ENCODE measurements at places on chromosomes 6 and 20.

DNA sequence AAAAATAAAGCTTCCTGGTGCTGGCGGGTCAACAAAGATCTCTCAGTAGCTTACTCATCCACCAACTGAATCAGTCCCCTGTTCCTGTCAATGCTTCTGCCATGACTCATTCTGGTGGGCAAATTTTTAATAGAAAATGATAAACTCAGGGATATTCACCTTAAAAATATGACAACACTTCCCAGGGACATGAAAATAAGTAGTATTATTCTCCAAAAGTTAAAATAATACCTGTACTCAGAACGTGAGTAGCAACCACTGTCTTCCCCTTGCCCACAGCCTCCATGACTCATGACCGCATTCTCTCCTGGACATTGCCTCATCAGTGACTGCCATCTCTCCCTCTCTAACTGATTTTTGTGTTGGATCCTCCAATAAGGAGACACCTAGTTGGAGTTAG lies 552.3 kb downstream of the KIF16B start:
- DNase-seq: no peak

GRCh38 chr20:38156888-38157634 lies 8.0 kb downstream of the TGM2 start:
- no peak for DNase-seq

- no peak for DNase-seq
These were observed 57.2 kb downstream of the SHLD1 start for GRCh38 chr20:5807431-5807830.

DNA sequence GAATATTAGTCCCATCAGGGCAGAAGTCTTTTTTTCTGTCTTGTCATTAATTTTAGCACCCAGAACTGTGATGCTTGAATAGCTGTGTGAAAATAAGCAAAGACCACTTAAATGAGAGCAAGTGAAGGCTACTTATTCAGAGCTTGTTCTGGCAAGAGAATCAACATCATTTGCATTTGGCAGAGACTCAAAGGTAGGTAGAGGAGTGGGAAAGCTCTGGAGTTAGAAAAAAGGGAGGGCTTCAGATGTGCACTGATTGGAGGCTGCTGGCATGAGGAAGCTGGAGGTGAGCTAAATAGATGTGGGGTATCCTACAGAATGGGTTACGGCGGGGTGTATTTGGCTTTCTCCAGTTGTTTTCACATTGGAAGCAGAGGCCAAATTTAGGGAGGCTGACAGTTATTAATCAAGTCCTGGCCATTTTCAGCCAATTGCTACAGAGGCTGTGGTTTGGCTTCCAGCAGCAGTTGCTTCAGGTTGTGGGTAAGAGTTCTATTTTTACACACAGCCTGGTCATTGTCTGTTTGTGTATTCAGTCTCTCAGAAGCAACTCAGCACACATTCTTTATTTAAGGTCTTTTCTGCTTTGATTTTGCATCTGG lies 254.3 kb downstream of the BTBD3 start:
- DNase-seq: peak; percentile 3

DNA sequence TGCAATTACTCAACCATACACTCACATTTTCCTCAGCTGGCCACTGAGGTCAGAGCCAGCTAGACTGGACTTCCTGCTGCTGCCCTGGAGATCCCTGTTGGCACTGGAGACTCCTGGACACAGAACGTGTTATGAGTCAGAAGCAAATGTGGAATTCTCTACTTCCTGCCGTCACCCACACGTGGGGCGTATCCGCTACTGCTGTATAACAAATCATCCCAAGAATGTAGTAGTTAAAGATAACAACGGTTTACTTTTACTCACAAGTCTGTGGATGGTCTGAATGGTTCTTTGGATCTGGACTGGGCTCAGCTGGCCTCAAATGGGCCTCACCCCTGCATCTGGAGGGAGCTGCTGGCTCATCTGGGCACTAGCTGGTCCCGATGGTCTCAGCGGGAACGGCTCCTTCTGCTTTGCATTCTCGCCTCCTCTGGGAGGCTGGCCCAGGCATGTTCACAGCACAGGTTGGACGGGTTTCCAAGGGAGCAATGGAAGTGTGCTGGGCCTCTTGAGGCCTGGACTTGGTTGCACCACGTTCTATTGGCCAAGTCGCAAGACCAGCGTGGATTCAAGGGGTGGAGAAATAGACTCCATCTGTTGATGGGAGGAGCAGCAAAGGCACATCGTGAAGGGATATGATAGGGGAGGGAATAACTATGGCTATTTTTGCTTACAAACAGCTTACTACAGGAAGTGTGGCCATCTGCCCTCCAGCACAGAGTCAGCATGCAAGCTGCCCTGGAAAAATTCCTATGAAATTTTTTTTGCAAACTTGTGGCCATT lies 118.5 kb downstream of the SNX5 start:
- DNase-seq: no peak

GRCh38 chr20:4256874-4257273 lies 241.5 kb upstream of the RNF24 start:
- DNase-seq: no peak

GRCh38 chr6:166556336-166556735 lies 30.1 kb downstream of the RAMACL start:
- no peak for DNase-seq

DNA sequence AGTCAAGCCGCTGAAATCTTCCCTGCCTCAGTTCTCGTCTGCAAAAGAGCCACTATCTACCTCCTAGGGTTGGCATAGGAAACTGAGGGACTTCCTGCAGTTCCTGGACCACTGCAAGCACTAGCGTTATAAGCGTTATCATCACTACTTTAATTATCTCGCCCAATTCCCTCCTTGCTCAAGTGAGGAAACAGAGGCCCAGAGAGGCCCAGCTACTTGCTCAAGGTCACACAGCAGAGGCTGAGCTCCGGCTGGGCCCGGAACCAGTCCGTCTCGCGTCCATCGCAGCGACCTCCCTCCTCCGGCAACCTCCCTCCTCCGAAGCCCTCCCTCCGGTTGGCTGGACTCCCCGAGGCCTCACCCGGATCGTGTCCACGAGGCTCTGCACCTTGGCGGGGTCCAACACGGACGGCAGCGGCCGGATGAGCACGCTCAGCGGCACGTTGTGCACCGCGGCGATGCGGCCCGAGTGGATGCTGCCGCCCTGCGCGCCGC lies 338 bp downstream of the SRXN1 start:
- DNase-seq: no peak

- DNase-seq: no peak
These were observed 83.2 kb upstream of the B3GAT2 start for GRCh38 chr6:71040043-71040442.

DNA sequence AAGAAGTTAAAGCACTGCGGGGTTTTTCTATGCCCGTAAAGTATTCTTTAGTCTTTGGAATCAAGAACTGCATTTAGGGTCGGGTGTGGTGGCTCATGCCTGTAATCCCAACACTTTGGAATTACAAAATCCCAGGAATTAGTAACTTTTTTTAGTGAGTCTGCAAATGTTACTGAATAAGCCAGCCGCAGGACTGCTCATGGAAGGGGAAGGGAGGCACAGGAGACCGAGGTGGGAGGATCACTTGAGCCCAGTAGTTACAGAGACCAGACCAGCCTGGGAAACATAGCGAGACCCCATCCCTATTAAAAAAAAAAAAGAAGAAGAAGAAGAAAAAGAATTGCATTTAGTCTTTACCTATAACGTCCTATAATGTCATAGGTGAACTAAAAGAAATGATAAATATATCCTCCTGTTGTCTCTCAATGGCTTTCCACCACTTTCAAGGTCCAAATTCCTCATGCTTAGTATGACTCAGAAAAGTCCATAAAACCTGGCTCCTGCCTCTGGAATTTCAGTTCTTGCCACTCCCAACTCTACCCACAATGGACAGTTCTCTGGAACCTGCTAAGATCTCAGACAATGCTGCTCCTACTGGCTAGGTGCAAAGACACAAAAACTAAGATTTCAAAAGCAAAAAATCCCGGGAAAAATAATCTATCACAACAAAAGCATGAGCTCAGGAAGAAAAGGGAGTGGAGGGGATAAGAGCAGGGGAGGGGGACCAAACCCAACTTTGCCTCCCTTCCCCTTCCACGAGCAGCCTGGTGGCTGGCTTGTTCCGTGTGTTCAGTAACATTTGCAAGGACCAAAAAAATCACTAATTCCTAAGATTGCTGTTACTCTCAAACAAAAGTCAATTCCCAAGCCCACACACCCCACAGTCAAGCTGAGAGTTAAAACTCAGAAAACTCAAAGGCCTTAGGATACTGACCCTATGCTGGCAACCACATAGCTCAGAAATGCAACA lies 39.0 kb downstream of the B4GALT5 start:
- no peak for DNase-seq

DNA sequence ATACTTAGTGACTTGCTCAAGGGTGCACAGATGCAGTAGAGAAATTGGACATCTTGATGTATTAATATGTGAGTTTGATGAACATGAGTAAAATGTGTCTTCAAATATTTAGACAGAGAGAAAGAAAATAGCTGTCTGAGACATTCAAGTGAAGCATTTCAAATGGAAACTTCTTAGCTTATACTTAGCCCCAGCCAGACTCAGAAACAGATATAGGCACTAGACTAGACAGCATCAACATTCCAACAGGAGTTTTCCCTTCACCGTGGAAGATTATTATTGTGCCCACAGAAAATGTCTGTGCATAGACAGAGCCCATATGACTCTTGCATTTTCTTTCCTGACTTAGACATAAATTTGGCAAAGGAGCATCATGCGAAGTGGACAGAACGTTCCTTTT lies 443.0 kb downstream of the PLCB1 start:
- DNase-seq: no peak

- DNase-seq: no peak
These were observed 470.8 kb upstream of the ZNF337 start for GRCh38 chr20:26167499-26167898.

GRCh38 chr6:93389192-93389591 lies 30.2 kb downstream of the EPHA7 start:
- DNase-seq: no peak

DNA sequence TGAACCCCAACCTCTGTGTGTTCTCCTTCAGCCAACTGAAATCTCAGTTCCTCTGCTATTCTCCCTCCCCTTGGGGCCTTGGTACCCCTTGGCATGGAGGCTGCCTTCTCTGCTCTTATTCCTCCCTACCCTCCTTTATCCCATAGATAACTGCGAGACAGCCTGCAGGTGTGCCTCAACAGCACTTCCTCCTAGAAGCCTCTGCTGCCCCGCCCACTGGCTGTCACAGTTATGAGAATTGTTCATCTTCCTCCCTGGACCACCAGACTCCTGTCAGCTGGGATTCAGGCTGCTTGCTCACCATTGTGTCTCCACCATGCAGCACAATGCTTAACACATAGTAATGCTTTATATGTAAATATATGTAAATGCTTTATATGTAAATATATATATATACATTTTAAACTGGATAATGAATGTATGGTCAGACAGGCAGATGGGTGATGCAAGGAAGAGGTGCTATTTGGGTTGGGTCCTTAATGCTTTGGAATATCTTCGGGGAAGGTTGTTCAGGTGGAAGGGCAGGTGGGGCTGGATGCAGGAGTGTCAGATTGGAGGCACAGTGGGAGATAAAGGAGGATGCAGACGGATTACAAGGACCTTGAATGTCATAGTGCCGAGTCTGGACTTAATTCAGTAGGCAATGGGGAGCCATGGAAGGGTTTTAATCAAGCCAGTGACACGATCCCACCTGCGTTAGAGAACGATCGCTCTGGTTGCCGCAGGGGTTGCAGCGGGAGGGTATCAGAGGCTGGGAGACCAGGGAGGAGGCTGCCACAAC lies 4.9 kb downstream of the CDH22 start:
- DNase-seq: no peak

DNA sequence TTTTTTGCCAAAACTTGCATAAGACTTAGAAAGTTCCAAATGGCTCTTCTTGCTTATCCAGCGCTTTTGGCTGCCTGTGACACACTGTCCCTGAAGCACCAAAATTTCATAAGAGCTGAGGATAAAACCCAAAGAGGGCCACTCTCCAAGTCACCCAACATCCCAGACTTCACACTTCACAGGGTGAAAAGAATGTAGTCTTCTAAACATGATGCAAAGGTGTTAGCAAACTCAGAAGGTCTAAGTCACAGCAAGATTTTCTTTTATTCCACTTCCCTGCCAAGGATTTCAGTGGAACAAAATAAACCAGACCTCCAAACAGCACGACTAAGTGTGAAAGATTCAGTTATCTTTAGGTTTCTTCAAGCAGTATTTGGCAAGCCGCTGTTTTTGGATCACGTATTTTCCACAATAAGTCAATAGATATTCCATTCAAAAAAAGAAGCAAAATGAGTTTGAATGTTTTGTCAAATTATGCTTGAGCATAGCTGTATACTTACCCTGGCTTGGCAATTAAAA lies 44.6 kb upstream of the CD93 start:
- no peak for DNase-seq

DNA sequence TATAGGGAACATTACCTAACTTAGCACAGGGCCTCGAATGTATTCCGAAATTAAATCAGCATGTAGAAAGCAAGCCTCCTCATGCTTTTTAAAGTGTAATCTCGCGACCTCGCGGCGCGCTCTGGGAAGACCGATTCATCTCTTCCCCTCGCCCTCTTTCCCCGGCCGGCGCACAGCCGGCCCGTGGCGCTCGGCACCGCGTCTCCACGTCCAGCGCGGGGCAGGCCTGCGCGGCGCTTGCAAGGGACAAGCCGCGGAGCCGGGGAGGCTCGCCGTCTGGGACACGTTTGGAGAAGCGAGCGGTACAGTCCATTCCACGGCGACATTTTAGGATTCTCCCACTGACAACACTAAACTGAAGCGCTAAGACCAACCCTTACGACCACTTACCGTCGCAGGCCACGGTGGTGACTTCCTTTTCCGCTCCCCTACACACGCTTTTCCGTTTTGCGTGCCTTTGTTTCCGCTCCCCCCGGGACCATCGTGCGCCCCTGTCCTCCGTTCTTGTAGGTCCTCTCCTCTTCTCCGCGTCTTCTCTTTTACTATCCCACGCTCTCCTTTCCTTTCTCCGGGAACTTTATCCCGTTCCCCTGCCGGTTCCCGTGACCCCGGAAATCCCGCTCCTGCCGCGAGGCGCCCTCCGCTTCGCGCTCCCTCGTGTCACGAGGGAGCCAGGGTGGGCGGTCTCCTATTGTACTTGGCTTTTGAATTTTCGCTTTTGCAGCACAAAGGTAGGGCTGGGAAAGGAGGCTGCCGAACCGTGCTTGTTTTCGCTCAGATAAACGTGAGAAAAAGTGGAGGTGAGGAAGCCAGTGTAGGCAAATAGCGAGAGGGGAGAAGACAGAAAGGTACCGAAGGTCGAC lies at the start of gene ECHDC1:
Gene ECHDC1 (minus strand): TSS at position 664 of the 863 bp plus-strand sequence. CDS start 12,581 bp downstream, outside the sequence.
- peak; percentile 89 for DNase-seq

DNA sequence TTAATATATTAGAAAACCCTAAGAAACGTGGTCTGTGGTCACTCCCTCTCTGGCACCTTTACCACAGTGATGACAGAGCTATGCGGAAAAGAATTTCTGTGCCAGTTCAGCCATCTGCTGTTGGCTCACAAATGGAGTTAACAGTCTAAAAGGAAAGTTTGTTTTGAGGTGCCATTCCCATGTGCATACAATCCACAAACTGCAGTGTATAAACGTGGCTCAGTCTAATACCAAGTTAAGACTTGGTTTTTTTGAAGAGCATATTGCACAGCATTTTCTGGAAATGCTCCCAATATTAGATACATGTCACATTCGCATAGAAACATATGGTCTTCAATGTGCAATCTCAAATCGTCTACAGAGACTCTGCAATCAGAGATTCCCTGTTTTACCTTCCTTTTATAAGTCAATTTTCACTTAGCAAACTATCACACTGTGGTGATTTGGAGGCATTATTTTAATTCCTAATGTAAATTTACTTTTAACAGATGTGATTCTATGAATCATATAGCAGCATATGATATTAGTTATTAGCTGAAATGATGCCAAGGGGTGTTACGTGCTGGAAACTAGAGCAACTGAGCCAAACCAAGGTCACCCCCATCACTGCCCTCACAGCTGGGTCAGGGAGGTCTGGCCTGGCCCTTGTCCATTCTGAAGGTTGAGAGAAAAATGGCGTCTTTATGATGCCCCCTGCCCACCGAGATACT lies 383.5 kb downstream of the PRKN start:
- no peak for DNase-seq

- DNase-seq: no peak
These were observed 68.7 kb upstream of the FBXO30 start for GRCh38 chr6:145883263-145883662.
